Ovary (tissue), 10 donors: ENCODE measurements at places on chromosomes 6 and 20. TPM values are rescaled to one million over a fixed set of nuclear protein-coding genes. Genes with fewer than 3 reads are reported as not detected.

- H3K27me3 ChIP-seq: no peaks in the 10 kb centered on the region
- H3K36me3 ChIP-seq: no peaks in the 10 kb centered on the region
- H3K4me3 ChIP-seq: no peak overlapping the region
- DNase-seq: no peak
- peaks cover 1% of the 10 kb centered on the region for H3K4me1 ChIP-seq
These were observed 24.4 kb downstream of the CAP2 start for GRCh38 chr6:17417817-17418216.

DNA sequence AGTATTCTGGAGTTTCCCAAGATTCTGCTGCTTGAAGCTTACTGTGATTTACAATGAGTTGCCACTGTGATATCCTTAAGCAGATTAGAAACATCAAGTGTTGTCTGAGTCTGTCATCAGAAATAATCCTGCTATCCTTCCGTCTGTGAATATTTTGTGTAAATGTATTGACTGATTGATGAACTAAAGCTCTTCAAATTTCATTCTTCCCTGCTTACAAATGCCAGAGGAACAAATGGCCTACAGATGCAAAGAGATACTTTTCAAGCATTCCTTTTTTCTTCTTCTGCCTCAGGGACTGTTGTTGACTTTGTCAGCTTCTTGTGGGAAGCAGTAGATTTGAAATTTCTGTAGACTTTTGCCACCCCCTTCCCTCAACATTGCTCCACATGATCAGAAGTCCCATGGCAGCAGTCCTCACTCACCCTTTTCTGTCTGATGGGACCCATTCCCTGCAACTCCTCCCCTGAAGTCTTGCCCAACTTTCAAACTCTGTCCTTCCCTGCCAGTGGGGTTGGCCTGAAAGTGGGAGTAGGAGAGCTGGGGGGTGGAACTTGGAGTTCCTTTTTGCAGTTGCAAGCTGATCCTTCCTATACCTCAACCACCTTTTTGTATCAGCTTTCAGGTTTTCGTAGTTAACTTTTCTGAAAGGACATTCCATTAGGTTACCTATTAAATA is 38.5 kb upstream of the MLIP start:
- H3K36me3 ChIP-seq: no peaks in the 10 kb centered on the region
- H3K4me3 ChIP-seq: no peak overlapping the region
- no peak for DNase-seq
- H3K27me3 ChIP-seq: no peaks in the 10 kb centered on the region
- peaks cover 4% of the 10 kb centered on the region for H3K4me1 ChIP-seq

TRAPPC3L gene
- total RNA-seq: not detected

DNA sequence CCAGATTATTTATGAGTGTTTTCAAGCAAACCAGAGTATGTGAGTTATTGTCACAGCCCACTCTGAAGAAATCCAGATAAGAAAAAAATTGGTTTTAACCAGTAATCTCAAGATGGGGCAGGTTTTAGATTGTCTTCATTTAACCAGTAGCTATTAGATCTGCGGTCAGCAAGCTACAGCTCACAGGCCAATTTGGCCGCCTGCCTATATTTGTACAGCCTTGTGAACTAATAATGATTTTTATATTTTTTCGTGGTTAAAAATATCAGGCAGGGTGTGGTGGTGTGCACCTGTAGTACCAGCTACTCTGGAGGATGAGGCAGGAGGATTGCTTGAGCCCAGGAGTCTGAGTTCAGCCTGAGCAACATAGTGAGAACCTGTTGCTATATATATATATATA is 5.0 kb downstream of the FAM209B start:
- H3K27ac ChIP-seq: no peak overlapping the region
- H3K36me3 ChIP-seq: no peaks in the 10 kb centered on the region
- no peaks in the 10 kb centered on the region for H3K27me3 ChIP-seq

NPEPL1 gene
- total RNA-seq: 22.7 TPM

DNA sequence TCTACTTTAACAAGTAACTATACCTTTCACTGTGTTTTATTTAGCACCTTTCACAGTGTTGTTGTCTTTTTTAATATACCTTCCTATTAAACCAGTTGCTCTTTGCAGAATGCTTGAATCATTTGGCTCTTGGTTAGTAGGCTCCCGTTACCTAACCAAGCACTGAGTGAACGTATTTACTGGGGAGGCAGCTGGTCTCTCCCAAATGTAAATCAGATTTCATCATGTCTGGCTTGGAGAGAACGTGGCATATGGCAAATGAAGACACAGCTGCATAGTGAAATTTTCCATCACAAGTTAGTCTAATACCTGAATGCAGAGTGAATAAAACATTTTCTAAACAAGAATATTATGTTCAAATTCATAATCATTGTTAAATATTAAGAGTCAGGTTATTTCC is 12.4 kb downstream of the HTR1E start:
- H3K27ac ChIP-seq: no peak overlapping the region
- H3K36me3 ChIP-seq: no peaks in the 10 kb centered on the region
- no peaks in the 10 kb centered on the region for H3K27me3 ChIP-seq
- DNase-seq: no peak
- H3K4me1 ChIP-seq: no peaks in the 10 kb centered on the region
- no peak overlapping the region for H3K4me3 ChIP-seq

GRCh38 chr6:113526995-113527394 is 330.1 kb upstream of the MARCKS start:
- no peak overlapping the region for H3K4me3 ChIP-seq
- no peak overlapping the region for H3K27ac ChIP-seq
- DNase-seq: no peak
- no peaks in the 10 kb centered on the region for H3K27me3 ChIP-seq
- H3K36me3 ChIP-seq: no peaks in the 10 kb centered on the region

APOBEC2 gene
- not detected for total RNA-seq

- no peak overlapping the region for H3K27ac ChIP-seq
- no peaks in the 10 kb centered on the region for H3K4me1 ChIP-seq
- H3K27me3 ChIP-seq: no peaks in the 10 kb centered on the region
- H3K36me3 ChIP-seq: no peaks in the 10 kb centered on the region
- no peak overlapping the region for H3K4me3 ChIP-seq
These were observed 168.5 kb upstream of the SIM1 start for GRCh38 chr6:100633096-100633777.

- DNase-seq: no peak
- no peaks in the 10 kb centered on the region for H3K36me3 ChIP-seq
- H3K27me3 ChIP-seq: no peaks in the 10 kb centered on the region
- H3K27ac ChIP-seq: no peak overlapping the region
- no peak overlapping the region for H3K4me3 ChIP-seq
- no peaks in the 10 kb centered on the region for H3K4me1 ChIP-seq
These were observed 125.4 kb downstream of the CD24 start for GRCh38 chr6:106849120-106849519.

RBM24 gene
- total RNA-seq: 1.8 TPM

DNA sequence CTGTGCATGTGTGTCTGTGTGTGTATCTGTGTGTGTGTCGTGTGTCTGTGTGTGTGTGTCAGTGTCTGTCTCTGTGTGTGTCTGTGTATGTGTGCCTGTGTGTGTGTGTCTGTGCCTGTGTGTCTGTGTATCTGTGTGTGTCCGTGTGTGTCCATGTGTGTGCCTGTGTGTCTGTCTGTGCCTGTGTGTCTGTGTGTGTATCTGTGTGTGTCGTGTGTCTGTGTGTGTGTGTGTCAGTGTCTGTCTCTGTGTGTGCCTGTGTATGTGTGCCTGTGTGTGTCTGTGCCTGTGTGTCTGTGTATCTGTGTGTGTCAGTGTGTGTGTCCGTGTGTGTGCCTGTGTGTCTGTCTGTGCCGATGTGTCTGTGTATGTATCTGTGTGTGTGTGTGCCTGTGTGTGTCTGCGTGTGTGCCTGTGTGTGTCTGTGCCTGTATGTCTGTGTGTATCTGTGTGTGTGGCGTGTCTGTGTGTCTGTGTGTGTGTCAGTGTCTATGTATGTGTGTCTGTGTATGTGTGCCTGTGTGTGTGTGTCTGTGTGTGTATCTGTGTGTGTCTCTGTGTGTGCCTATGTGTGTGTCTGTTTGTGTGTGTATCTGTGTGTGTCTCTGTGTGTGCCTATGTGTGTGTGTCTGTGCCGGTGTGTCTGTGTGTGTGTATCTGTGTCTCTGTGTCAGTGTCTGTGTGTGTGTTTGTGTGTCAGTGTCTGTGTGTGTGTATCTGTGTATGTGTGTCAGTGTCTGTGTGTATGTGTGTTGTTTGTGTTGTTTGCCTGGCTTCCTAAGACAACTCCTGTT is 11.6 kb downstream of the SNPH start:
- H3K4me3 ChIP-seq: no peak overlapping the region
- no peaks in the 10 kb centered on the region for H3K36me3 ChIP-seq
- no peaks in the 10 kb centered on the region for H3K27me3 ChIP-seq
- no peak overlapping the region for H3K27ac ChIP-seq

- no peaks in the 10 kb centered on the region for H3K4me1 ChIP-seq
- no peak overlapping the region for H3K27ac ChIP-seq
- no peak overlapping the region for H3K4me3 ChIP-seq
- DNase-seq: no peak
These were observed 33.6 kb downstream of the SLC2A10 start for GRCh38 chr20:46743088-46743487.

EFHC1 gene
- 23.5 TPM for total RNA-seq

DNA sequence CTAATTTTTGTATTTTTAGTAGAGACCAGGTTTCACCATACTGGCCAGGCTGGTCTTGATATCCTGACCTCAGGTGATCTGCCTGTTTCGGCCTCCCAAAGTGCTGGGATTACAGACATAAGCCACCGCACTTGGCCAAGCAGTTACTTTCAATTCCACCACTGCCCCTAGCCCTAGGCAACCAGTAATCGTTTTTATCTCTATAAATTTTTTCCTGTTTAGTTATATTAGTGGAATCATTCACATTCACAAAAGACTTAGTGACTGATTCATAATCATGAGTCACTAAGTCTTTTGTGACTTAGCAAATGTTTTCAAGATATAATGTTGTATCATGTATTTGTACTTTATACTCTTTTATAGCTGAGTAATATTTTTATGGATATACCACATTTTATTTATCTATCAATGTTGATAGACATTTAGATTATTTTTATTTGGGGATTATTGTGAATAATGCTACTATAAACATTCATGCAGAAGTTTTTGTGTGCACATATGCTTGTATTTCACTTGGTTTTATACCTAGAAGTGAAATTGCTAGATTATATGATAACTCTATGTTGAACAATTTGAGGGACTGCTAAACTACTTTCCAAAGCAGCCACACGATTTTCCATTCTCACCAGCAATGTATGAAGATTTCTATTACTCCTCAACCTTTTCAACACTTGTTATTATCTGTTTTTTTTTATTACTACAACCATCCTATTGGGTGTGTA is 421.4 kb upstream of the ID4 start:
- H3K27me3 ChIP-seq: no peaks in the 10 kb centered on the region
- no peak overlapping the region for H3K27ac ChIP-seq
- H3K4me1 ChIP-seq: no peaks in the 10 kb centered on the region
- no peak for DNase-seq

GRCh38 chr20:57438552-57438951 is 47.4 kb downstream of the RBM38 start:
- no peak overlapping the region for H3K4me3 ChIP-seq
- H3K27ac ChIP-seq: no peak overlapping the region
- no peaks in the 10 kb centered on the region for H3K36me3 ChIP-seq
- no peak for DNase-seq
- peaks cover 22% of the 10 kb centered on the region for H3K4me1 ChIP-seq

DNAH8 gene
- total RNA-seq: under 0.01 TPM

MYCT1 gene
- 3.6 TPM for total RNA-seq

- H3K4me3 ChIP-seq: no peak overlapping the region
- peaks cover 3% of the 10 kb centered on the region for H3K4me1 ChIP-seq
- no peak overlapping the region for H3K27ac ChIP-seq
- no peak for DNase-seq
These were observed 87.8 kb downstream of the UTRN start for GRCh38 chr6:144372611-144373594.

ARMC12 gene
- 0.34 TPM for total RNA-seq

SLC22A7 gene
- total RNA-seq: not detected

GRCh38 chr6:38631186-38631783 is 8.4 kb downstream of the BTBD9 start:
- no peak overlapping the region for H3K4me3 ChIP-seq
- H3K27ac ChIP-seq: no peak overlapping the region
- no peaks in the 10 kb centered on the region for H3K27me3 ChIP-seq
- H3K36me3 ChIP-seq: no peaks in the 10 kb centered on the region
- no peak for DNase-seq

DNA sequence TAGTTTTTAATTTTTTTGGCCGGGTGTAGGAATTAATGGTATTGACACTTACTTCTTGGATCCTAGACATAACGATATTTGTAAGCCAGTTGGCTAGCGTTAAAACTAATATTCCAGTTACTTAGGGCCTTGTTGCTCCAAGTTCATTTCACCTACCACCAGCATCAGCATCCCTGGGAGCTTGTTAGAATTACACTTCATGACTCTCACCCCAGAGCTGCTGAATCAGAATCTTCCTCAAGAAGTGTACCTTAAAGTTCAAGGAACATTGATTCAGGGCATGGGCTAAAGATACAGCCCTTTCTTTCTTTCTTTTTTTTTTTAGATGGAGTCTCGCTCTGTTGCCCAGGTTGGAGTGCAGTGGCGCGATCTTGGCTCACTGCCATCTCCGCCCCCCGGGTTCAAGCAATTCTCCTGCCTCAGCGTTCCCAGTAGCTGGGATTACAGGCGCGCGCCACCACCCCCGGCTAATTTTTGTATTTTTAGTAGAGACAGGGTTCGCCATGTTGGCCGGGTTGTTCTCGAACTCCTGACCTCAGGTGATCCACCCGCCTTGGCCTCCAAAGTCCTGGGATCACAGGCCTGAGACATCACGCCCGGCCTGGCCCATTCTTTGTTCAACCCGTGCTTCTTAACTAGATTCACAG is 1.1 kb downstream of the SLX4IP start:
- no peak for DNase-seq
- H3K27me3 ChIP-seq: no peaks in the 10 kb centered on the region
- H3K4me1 ChIP-seq: peaks cover 7% of the 10 kb centered on the region
- no peak overlapping the region for H3K4me3 ChIP-seq

DNA sequence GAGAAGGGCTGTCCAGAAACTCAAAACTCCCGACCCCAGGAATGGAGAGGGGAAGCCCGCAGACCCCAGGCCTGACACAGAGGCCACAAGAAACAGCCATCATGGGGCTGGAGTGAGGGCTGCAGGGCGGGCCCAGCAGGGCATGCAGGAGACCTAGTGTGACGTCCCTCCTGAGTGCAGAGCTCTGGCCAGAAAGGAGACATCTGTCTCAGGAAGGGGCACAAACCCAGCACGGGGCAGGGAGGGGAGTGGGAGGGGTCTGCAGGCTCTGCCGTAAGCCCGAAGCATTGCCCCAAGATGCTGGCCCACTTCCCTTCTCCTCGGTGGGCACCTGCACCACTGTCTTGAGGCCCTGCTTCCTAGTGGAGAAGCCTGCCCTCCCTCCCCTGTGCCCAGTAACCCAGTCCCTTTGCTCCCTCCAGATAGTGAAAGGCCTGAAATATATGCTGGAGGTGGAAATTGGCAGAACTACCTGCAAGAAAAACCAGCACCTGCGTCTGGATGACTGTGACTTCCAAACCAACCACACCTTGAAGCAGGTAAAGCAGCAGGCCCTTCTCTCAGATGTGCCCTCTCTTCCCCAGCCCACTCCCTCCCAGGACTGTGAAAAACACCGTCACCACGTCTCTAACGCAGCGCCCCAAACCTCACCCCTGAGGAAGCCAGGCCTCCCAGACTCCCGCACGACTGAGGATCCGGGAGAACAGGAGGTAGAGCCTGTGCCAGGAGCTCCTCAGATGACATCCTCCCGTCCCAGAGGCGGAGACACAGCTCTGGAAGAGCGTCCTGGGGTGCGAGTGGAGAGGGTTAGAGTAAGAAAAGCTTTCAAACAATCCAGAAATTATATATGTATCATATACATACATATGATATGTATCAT is 9.7 kb downstream of the CST7 start:
- no peaks in the 10 kb centered on the region for H3K36me3 ChIP-seq
- H3K4me1 ChIP-seq: no peaks in the 10 kb centered on the region
- DNase-seq: no peak
- no peak overlapping the region for H3K4me3 ChIP-seq
- no peak overlapping the region for H3K27ac ChIP-seq
- no peaks in the 10 kb centered on the region for H3K27me3 ChIP-seq
